ENCODE measurements at places on chromosomes 12 and 14.

DNA sequence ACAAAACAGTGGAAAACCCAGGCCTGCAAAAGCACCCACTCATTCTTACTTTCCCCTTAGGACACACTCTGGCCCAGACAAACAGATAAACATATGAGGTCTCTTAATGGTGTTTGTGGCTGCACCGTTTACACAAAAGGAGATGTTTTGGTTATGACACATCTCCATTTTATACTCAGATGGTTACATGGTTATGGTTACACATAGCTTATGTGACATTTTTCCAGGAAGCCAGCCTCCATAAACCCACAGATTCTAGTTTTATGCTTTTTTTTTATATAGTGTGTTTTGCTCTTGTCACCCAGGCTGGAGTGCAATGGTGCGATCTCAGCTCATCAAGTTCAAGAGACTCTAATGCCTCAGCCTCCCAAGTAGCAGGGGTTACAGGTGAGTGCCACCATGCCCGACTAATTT is 3.5 kb upstream of the KLRD1 start:
- DNase-seq = no peak

DNA sequence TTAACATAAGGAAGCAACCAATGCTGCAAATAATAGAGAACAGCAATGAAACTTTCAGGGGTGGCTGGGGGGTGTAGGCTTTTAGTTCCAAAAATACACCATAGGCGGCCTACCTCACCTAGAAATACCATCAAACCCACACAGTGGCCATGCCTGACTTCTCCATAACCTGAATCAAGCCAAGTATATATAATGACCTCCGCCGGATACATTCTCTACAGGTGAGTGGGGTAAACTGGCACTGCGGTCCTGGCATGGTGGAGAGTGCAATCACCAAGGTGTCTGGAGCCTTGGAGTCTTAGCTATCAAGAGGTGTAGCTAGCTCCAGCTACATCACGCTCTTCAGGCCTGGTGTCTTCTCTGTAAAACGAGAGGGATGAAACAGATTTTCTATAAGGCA is 1.2 kb downstream of the ZBTB25 start:
- no peak for DNase-seq

DNA sequence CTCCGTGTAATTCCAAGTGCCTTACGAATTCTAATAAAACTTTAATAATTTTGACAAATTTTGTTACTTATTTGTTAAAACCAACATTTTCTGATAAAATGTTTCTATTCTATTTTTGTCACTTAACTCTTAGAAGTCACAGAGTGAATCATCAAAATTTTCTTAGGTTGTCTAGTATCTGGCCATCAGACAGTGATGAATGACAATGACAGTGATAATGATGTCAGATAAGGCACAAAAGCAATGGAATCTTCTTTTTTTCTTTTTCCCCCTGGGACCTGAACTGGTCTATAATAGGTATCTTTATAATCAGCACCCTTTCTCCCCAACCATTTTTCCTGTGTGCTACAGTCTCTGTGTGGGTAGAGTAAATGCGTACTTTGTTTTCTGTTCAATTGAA is 407.3 kb downstream of the SOX5 start:
- no peak for DNase-seq

DNA sequence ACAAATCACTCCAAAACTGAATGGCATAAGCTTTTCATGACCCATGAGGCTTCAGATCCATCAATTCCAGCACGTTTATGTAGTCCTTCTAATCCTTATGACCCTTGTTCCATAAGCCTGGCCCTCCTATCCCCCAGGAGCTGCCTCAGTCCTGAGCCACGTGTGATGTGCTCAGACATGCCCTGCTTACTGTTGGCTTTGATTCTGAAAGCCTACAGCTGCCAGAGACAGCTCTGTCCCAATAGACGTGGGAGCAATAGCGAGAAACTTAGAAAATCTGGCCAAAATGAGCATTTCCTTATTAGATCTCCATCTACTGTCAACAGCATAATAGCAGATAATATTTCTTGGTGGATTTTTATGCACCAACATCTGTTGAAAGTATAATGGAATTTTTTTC is 33.2 kb downstream of the DUSP6 start:
- DNase-seq = no peak
